ENCODE measurements at places on chromosomes 12 and 14.

DNA sequence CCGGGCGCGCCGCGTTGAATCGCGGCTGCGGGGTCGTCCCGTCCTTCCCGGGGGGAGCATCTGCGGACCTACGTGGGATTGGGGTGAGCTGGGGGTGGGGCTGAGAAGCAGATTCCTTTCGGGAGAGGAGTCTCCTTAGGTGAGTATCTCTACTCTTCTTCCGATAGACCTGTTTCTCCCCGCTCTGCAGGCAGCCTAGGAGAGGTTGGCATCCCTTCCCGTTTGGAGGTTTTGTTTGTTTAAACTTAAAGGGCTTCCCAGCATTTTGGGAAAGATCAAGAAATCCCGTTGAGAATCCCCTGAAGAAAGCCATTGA lies 411 bp downstream of the TTLL5 start:
- DNase-seq = no peak

GRCh38 chr12:46354802-46355199 lies 17.8 kb downstream of the SLC38A2 start:
- DNase-seq = no peak

DNA sequence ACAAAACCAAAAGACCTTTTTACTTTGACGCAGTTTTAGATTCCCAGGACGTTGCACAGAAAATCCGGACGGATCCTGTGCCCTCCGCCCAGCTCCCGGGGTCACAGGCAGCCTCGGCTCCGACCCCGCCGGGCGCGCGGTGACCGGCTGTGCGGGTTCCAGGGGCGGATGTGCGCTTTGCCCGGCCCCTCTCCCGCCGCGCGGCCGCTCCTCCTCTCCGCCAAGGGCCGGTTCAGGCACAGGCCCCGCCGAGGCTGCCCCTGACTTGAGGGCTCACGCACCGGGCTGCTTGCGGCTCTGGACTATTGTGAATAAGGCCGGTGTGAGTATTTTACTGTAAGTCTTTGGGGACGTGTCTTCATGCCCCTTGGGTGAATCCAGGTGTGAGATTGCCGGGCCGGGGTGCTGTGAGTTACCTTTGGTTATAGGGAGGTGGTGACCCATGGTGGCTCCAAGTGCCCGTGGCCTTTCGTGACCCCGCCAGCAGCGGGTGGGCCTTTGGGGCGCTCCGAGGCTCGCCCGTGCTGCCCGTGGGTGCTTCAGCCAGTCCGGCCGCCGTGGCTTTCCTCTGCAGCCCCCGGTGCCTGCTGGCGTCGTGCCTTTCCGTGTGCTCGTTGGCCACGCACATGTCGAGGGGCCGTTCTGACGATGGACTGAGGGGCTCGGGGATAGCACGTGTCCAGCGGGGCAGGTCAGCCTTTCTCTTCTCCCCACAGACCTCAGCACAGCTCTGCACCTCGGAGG lies 45.9 kb downstream of the NOC4L start:
- DNase-seq = peak; percentile 21

DNA sequence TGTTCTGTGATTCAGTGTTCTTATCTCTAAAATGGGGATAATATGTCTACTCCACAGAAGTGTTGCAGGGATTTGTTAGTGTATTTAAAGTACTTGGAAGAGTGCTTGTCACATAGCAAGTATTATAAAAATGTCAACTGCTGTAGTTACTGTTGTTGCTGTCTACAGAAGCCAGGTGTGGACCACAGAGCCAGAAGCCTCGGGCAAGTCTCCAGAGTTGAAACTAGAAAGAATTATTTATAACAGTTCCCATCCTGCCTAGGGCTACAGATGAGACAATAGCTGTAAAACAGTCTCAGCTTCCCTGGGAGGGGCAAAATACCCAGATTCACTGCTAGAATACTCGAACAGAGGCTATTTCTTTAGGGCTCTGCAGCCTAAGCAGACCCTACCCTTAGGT lies 55.4 kb upstream of the FUT8 start:
- no peak for DNase-seq

- no peak for DNase-seq
Observed at GRCh38 chr12:63238892-63239291, 87.9 kb upstream of the AVPR1A start.

DNA sequence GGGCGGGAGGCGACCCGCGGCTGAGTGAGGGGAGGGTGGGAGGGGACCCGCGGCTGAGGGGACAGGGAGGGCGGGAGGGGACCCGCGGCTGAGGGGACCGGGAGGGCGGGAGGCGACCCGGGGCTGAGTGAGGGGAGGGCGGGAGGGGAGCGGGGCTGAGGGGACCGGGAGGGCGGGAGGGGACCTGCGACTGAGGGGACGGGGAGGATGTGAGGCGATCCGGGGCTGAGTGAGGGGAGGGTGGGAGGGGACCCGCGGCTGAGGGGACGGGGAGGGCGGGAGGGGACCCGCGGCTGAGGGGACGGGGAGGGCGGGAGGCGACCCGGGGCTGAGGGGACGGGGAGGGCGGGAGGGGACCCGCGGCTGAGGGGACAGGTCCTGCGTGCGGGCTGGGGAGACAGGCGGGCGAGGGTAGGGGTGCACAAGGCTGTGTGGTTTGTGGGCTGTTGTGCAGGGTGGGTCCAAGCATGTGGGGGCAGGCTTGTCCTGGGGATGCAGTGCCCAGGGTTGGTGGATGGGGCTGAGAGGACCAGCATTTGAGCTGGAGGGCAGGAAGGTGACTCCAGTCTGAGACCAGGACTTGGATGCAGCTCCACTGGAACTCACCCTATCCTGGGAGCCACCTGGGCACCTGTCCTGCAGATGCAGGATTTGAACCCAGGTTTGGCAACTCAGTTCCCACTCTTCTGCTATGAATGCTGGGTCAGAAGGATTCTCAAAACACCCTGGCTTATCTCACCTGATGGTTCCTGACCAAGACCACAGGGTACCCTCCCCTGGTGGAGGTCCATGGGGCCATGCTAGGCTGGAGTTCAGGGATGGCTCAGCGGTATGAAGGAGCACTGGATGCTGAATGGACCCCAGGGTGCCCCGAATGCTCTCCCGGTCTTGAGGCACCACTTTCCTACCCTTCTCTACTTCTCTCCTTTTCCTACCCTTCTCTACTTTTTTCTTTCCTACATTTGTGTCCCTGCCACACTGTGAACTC lies 9.4 kb downstream of the PLD4 start:
- DNase-seq = no peak

GRCh38 chr14:102892651-102893050 lies 29.8 kb upstream of the AMN start:
- no peak for DNase-seq

- DNase-seq = no peak
Observed at GRCh38 chr12:4829161-4829792, 80.4 kb upstream of the KCNA1 start.

GRCh38 chr12:25186788-25187402 lies 8.1 kb downstream of the DNAI7 start:
- DNase-seq = no peak

GRCh38 chr14:87334997-87335685 lies 657.8 kb downstream of the GALC start:
- DNase-seq = no peak

GRCh38 chr12:121520586-121521086 lies 60.2 kb downstream of the KDM2B start:
- no peak for DNase-seq

DNA sequence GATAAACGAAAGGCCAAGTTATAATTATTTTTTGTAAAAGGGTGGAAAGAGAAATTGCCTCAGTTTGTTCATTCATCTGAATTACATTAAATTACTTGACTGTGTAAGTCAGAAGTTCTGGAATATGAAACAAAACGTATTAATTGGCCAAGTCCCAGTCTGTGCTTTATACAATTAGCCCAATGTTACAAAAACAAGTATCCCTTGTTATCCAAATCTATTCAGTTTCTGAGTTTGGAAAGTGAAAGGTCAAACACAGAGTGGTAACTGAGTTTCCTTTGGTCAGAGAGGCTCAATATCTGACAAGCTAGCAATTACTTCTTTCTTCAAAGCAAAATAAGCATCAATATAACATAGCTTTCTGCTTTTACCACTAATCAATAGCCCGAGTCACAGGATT lies 62.6 kb downstream of the SPPL3 start:
- DNase-seq = no peak

DNA sequence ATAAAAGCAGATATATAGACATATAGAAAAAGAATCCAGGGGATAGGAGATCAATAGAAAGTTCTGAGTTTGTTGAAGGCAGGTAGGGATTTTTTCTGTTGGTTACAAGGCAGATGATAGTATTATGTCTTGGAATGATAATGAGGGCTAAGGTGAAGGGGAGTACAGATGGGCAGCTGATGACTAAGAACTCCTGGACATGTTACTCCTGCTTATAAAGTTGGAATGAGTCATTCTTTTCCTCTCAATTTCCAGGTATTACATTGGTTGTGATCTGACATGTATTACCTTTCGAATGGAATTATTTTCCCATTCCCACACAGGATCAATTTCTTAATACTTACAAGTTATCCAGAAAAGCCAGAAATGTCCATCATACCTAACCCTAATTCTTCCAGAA lies 545.2 kb upstream of the MGAT4C start:
- DNase-seq = no peak

DNA sequence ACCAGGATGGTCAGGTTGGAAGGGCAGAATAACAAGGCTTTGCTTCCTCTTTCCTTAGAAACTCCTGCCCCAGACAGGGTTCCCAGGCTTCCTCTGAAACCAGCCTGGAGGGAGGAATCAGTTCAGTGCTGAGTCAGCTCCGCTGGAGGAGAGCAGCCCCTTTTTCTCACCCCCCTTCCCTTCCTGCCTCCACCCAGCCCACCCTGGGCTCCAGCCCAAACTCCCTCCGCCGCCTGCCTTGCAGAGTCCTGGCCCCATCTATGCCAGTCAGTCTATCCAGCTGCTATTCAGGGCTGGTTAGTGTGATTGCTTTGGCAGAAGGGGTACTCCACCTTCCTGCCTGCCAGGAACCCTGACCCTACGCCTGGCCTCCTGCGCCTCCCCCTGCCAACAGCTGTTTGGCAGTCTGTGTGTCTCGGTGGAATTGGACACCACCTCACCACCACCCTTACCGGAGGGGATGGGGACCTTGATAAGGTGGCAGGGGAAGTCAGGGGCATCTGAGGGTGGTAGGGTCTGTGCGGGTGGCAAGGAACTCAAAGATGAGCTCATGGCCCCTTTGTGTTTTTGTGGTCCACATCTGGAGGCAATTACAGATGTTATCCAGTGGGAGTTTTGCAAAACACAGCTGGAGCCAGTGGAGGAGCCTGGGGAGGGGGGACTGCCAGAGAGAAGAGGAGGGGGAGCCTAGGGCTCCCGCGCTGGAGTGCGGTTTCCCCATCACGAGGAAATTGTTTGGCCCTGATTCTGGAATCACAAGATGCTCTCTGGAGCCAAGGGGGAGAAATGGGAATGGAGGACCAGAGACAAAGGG lies 12.2 kb downstream of the MMP14 start:
- DNase-seq = no peak

DNA sequence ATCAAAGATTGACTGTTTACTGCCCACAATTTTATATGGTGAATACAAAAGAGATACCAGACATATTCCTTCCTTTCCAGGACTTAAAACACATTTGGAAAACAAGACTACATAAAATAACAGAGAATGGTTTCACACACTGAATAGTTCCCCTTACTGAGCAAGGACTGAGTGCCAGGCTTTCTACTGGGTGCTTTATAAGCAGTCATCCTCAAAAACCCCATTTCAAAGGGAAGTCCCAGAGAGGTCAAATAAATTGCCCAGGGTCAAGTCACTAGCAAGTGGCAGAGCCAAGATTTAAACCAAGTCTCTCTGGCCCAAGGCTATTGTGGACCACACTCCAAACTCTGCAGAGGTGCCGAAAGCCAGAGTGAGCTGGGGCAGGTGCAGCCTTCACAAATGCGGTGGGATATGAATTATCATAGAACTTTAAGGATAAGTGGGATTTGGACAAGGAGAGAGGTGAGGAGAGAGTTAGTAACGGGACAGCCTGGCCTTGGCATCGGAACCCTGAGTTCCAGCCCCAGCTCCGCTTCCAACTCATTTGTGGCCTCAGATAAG lies 9.1 kb upstream of the RPAP3 start:
- no peak for DNase-seq

GRCh38 chr12:46342562-46343033 lies 30.0 kb downstream of the SLC38A2 start:
- no peak for DNase-seq

- no peak for DNase-seq
Observed at GRCh38 chr12:10397296-10397695, 7.5 kb upstream of the KLRK1 start.

DNA sequence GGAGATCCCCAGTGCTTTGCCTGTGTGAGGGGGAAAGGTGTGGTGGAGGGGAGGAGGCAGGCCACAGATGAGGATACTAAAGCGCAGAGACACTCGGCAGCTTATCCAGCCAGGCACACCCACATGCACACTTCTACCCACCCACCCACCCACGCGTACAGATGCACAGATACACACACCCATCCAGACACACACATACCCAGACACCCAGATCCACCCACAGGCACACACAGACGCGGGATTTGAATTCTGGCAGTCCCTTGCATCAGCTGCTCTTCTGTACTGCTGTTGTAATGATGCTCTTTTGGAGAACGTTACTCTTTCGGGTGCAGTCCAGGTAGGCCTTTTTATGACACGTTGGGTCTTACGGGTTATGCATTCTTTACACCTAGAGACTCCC lies 55.7 kb upstream of the RD3L start:
- DNase-seq = no peak

DNA sequence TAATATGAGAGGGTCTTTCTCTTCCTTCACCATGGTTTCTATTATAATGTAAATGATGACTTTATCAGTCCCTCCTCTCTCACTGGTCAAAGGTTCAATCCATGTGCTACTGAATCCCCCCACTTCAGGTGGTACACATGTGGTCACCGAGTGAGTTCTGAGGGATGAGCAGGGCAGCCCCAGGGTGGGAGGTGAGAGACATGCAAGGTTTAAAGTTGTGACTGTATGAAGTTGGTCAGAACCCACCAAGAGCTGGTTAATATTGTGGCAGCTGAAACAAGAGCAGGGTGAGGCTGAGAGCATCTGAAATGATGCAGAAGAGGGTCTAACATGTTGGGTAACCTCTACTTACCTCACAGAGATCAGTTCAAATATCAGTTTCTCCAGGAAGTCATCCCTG lies 444.7 kb upstream of the FBXO33 start:
- no peak for DNase-seq

- DNase-seq = no peak
Observed at GRCh38 chr12:56629459-56630179, 507 bp downstream of the BAZ2A start.

GRCh38 chr12:43912859-43913258 lies 77.0 kb downstream of the TMEM117 start:
- DNase-seq = no peak

DNA sequence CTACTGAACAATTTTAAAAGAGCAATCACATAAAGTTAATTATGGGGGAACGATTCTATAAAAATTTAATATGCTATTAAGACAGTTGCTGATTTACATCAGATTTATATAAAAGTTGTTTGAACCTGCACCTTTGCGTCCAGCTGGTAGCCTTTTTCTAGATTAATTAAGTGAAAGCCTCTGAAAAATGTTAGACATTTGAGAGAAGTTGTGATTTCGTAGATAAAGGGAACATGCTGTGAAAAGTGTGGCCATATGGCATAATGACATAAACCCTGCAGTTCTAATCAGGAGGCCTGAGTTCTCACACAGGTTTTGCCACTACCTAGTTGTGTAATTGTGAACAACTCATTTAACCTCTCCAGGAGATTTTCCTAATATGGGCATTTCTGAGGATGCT lies 187.2 kb downstream of the TMTC2 start:
- no peak for DNase-seq

Data from neural crest cell (in vitro differentiated cells).